ENCODE measurements at places on chromosomes 13 and 19.

DNA sequence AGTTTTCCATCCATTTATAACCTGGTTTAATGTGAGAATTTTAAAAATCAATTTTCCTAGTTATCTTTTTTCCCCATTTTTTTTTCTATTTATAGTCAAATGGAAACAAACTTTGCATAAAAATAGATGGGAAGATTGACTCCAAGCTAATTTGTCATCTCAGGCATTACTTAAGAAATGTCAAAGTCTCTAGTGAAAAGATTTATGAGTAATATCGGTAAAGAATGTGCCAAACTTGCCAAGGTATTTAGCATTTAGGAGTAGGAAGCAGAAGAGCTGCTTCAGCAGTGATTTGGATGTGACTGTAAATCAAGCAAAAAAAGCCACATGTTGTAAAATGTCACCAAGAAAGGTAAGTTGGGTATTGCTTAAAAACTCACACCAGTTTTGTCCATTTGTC is 108.6 kb downstream of the LACC1 start:
- no peak for DNase-seq

GRCh38 chr13:32107474-32107873 is 75.9 kb downstream of the FRY start:
- DNase-seq: no peak

GRCh38 chr19:7483720-7484201 is 5.1 kb downstream of the PEX11G start:
- DNase-seq: no peak

DNA sequence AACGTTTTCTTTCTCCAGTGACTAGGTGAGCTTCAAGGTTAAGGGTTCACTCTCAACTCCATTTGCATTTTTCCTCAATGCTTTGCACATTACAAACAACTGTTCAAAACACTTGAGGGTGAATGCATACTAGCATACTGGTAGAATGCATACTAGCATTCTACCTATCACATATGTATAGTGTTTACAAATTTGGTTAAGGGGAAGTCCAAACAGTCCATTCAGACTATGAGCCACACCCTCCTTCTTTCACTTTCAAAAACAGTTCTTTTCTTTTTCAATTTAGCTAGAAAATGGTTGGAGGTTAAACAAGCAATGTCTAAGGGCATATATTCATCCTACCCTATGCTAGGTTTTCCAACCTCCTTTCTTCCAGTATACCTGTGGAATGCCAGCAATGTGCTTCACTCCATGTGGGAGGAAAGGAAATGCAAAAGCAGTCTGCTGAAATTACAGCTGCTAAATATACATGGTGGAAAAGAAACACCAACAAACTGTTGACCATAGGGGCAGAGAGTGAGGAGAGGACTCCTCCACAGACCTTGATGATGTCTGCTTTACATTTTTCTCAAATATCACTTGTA is 102.6 kb downstream of the DOCK9 start:
- no peak for DNase-seq

GRCh38 chr19:35134601-35135242 is at the start of gene LGI4:
TSS of gene LGI4 (minus strand) at chr19:35135059. CDS start at chr19:35134680, 379 bp downstream.
- DNase-seq: no peak

GRCh38 chr13:40109351-40109844 is 453.9 kb downstream of the COG6 start:
- DNase-seq: no peak

- no peak for DNase-seq
These were observed 36.8 kb upstream of the ATP11A start for GRCh38 chr13:112653071-112653470.

GRCh38 chr13:94232956-94233355 is 246.5 kb downstream of the DCT start:
- DNase-seq: no peak

- no peak for DNase-seq
These were observed 75.3 kb upstream of the GPC6 start for GRCh38 chr13:93151277-93151676.

- no peak for DNase-seq
These were observed 26.0 kb upstream of the KBTBD7 start for GRCh38 chr13:41220401-41220800.

- no peak for DNase-seq
These were observed 12.3 kb upstream of the RASA3 start for GRCh38 chr13:114144606-114145244.

- no peak for DNase-seq
These were observed 116.7 kb upstream of the FRY start for GRCh38 chr13:31914843-31915242.

GRCh38 chr13:110149036-110149435 is 157.9 kb downstream of the COL4A1 start:
- no peak for DNase-seq

DNA sequence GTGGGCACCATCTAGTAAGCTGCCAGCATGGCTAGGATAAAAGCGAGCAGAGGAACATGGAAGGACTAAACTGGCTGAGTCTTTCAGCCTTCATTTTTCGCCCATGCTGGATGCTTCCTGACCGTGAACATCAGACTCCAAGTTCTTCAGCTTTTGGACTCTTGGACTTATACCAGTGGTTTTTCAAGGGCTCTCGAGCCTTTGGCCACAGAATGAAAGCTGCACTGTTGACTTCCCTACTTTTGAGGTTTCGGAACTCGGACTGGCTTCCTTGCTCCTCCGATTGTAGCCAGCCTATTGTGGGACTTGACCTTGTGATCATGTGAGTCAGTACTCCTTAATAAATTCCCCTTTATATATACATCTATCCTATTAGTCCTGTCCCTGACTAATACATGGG is 785.1 kb upstream of the SLITRK6 start:
- DNase-seq: no peak

DNA sequence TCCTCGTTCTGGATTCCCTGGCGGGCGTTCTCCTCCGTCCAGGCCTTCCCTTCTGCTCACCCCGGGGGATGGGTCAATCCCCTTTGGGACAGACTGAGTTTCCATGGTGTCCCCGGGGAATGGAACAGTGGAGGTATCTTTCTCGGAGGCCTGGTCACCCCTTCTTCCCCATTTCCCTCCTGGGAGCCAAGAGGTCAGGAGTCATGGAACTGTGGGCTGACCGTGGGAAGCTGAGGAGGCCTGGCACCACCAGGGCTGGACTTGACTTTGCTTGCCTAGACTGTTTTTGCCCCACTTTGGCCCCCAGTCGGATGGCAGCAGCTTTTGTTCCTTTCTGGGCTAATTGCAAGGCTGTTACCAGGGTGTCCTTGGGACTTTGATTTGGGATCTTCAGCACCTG is 2.0 kb downstream of the NACC1 start:
- no peak for DNase-seq

DNA sequence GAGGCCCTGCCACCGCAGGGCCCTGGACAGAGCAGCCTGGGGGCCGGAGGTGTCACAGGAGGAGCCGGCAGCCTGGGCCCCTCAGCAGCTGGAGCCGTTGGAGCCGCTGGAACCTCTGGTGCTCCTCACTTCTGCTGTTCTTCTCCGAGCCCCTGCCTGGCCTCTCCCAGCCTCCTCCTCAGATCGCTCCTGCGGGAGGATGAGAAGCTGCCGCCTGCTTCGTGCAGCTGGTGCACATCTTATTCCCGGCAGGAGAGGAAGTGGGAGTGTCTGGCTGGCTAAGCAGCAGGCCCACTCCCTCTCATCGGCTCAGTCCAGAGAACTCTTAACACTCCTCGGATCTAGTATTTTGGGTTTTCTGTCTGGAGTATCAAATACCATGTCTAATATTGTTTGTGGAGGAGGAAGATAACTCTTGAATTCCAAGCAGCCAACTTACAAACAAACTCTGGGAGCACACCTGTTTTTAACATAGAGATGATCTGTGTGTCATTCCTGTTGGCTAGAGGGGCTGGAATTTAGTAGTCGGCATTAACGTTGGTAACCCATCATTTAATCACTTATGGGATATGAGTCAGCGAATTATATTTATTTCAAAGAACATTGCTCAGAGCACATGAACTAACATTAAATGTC is 37.1 kb upstream of the RNF113B start:
- no peak for DNase-seq

- no peak for DNase-seq
These were observed 3.7 kb downstream of the TNFSF9 start for GRCh38 chr19:6534451-6535093.

DNA sequence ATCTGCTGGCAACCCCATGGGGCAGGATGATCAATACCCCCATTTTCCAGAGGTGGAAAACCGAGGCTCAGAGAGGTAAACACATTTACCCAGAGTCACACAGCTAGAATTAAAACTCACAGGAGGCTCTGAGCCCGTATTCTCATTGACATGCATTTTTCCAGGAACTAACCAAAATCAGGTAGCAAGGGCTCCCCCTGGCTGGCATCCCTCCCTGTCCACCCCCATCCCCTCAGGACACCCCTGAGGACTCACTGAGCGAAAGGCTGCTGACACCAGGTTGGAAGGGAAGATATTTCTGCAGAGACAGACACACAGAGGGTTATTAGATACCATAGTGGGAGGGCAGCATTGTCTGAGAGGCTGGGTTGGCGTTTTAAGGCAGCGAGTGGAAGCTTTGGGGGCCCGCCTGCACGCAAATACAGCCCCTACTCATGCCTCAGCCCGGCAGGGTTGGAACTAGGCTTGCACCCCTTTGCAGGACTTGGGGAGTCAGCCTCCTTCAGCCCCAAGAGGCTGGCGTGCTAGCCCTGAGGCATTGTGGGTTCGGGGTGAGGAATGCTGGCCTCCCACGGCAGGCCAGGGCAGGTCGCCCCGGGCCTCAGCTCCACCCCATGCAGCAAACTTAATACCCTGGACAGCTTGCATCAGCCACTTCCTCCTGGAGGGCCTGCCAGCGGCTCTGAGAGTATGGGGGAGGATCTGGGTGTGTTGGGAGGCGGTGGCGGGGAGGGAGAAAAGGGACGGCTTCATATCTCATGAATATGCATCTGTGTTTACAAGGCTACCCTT is 3.9 kb downstream of the SLC1A5 start:
- no peak for DNase-seq

GRCh38 chr19:50909240-50910070 is 1.7 kb downstream of the KLK4 start:
- no peak for DNase-seq

DNA sequence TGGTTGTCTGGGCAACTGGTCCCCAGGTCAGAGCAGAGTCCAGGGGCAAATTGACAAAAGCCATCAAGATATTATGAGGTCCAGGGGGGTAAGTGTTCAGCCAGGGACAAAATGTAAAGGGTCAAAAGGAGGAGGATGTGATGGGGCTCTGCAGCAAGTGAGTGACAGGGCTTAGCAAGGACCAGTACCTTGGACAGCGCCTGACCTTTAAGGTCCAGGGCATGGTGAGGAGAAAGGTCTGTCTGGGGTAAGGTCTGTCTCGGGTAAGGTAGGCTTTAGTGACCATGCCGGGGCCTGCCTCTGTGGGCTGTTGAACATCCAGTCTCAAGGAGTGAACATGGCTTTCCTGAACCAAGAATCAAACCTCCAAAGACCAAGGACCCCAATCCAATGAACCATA is 6.3 kb upstream of the ZNF358 start:
- DNase-seq: no peak

DNA sequence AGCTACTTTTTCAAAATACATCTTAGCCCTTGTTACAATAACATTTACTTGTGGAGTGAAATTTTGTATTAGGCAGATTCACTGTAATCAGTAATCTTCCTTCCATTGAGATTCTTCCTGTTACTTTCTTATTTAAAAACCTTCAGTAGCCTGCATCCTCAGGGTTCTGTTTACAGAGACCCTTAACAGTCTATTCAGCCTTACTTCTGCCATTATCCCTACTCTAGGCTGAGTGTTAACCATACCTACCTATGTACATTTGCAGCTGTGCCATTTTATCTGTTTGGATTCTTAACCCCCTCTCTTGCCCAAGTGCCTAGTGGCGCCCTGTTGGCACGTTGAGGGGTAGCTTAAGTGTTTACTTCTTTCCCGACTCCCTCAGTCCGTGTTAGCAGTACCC is 71.9 kb downstream of the LRCH1 start:
- no peak for DNase-seq

GRCh38 chr13:95360464-95361097 is 59.3 kb upstream of the ABCC4 start:
- DNase-seq: no peak

- no peak for DNase-seq
These were observed 78.9 kb upstream of the ZNF91 start for GRCh38 chr19:23474172-23474571.

GRCh38 chr19:42475366-42475765 is 32.6 kb upstream of the CXCL17 start:
- no peak for DNase-seq

DNA sequence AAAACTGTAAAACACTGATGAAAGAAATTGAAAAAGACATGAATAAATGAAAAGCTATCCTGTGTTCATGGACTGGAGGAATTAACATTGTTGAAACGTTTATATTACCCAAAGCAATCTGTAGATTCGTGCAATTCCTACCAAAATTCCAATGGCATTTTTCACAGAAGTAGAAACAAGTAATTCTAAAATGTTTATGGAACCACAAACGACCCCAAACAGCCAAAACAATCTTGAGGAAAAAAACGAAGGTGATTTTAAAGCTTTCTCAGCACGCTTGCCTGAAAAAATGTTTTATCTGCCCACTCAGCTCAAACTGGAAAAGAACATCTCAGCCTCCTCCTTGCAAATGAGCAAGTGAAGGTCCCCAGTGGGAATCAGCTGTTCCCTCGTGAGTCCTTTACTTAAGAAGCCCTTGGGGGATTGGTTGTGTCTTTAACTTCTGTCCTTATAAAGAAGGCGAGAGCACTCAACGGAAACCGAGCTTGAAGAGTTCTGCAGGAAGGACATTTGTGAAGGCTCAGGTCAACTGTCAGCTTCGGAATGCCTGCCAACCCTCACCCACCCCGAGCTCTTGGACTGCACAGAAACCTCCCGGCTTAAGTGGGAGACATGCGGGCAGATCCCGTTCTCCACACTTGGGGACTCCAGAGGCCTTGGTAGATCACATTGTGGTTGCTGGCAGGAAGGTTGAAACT is 256.0 kb upstream of the IRS2 start:
- DNase-seq: no peak

DNA sequence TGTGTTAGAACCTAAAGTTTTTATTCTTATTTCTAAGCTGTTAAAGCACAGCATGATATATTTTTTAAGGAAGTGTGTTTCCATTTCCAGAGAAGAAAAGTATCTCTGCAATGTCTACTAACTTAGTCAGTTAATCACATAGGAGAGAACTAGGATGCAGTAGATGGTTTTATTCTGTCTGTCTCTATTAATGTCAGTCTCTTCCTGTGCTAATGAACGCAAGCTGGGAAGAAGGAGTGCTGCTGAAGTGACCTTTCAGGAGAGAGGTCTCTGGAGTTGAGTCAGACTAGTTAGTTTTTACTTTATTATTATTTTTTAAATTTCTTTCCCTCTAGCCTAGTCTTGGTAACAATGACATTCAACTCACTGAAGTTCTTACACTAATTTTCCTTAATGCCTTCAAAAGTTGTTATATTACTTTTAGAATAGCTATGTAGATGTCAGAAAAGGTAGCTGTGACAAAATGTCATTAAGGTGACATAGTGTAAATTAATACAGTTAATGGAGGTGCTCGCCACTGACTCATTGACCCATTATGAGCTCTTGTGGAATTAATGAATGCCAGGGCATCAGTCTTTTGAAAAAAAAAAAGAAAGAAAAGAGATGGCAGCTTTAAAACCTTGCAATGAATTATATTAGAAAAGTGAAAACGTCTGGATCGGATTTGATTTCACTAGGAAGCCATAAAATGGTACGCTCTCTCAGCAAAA is 120.0 kb upstream of the MAB21L1 start:
- no peak for DNase-seq

GRCh38 chr13:63274772-63275171 is 1859.1 kb upstream of the PCDH20 start:
- DNase-seq: no peak

Data from T-helper 22 cell (primary cell).